ENCODE measurements at places on chromosomes 7 and 10.

- no peak for DNase-seq
Observed at GRCh38 chr7:105591522-105591921, 10.2 kb upstream of the EFCAB10 start.

- DNase-seq, result no peak
Observed at GRCh38 chr10:19133992-19134391, 85.4 kb downstream of the MALRD1 start.

GRCh38 chr10:118238573-118239235, 103.4 kb downstream of the FAM204A start:
- no peak for DNase-seq

DNA sequence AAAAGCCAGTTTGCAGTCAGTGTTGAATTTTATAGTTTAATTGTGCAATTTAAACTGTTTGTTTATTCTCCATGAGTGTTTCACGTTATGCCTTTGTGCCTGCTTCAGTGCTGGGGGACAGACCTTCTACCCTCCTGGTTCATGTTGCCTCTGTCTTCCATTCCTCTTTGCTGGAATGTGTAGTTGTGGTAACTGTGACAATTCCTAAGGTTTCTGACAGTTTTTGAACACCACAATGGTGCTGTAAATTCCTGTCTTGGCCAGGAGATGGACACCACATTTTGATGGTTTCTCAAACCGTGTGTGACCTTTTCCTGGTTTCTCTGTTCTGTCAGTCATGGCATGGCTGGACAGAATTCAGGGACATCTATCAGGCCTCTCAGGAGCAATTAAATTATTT, 201.7 kb downstream of the BICC1 start:
- no peak for DNase-seq

- no peak for DNase-seq
Observed at GRCh38 chr10:89151857-89152256, 55.3 kb downstream of the CH25H start.

DNA sequence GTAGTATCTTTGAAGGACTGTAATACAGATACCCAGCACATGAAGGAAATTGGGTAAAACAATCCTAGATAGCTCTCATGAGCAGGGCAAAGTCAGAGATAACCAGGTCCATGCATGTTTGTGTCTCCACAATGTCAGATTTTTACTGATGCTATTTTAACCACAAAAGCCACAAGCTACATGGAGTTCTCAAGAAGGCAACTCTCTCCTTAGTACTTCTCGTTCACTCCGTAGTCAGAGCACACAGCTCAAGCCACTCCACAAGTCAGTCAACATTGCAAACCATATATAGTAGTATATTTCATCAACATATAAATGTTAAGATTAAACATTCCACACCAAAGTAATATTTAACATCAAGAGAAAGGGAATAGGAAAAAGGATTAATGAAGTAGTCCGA, 98.0 kb upstream of the PIK3CG start:
- no peak for DNase-seq

DNA sequence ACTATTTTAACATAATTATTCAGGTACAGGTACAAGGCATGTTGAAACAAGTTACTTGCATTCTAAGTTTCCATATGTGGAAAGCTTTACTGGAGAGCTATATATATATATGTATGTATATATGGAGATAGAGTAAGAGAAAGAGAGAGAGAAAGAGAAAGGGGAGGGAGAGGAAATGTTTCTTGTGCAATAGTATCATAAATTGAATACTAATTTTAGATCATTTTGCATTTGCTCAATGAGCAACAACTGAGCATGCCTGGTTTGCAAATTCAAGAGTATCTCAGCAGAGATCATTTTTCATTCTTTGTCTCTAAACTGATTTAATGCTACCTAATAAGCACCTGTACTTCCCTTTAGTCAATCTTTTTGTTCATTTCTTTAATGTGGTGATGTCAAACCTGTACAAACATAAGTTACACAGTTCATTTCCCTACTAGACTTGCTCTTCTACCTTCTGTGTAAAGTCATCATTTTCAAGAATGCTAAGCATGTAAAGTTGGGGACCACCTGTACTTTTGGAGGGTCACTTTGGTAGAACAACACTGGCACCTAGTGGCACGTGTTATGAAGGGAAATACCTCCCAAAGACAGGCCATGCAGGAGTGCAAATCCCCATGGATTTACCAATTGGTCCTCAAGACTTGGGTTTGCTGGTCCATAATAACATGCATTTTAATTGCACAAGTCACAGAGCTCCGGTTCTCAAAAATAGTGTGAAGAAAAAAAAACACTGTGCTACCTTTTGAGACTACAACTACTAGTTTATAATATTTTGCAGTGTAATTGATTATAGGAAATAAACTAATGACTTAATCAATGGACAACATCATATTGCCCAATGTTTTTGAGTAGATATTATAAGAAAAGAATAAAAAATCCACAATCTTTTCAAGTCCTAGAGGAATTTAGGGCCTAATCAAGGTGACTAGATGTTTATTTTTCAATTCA, 431.2 kb upstream of the IGFBP3 start:
- no peak for DNase-seq

GRCh38 chr7:77731716-77732115, 35.5 kb downstream of the RSBN1L start:
- no peak for DNase-seq

- DNase-seq, result no peak
Observed at GRCh38 chr7:87119581-87119980, 32.7 kb upstream of the DMTF1 start.

- no peak for DNase-seq
Observed at GRCh38 chr10:36608251-36608650, 517.1 kb upstream of the ANKRD30A start.

DNA sequence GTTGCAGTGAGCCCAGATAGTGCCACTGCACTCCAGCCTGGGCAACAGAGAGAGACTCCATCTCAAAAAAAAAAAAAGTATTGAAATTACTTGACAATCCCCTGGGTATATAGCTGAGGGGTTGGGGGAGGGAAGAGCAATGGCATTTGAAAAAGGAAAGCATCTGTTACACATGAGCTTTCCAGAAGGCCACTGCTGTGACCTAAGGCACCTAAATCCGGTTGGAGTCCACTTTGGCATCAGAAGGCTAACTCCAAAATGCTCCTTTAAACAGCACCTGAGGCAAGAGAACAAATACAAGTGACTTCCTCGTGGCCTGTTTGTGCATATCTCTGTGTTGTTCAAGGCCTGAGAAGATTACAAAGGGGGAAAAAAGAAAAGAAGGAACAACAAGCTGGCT, 74.8 kb upstream of the PALS2 start:
- no peak for DNase-seq

DNA sequence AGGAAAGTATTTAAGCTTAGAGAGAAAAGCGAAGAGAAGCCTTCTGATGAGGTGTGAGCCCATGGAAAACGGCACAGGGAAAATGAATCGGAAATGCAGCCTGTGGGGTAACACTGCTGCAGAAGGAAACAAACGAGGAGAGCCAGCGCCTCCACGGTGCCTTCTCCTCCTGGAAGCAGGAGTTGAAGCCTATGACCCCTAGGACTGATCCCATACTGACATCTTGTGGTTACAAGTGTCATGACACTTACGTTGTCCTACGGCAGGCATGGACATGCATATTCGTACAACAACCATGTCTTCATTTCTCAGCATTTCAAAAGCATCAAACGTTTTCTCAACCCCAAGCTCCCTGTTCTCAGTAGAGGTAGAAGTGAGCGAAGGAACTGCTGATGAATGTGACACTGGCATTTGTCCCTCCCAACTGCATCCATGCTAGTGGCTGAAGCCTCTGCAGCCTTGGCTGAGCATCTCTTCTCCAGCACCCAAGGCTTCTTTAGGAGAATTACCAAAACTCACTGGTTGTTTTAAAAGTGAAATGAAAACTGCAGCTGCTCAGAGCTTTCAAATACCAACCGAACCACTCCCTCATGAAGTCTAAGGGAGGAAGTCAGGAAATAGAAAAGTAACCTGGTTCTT, 160.2 kb downstream of the JAZF1 start:
- DNase-seq, result peak; percentile 51

DNA sequence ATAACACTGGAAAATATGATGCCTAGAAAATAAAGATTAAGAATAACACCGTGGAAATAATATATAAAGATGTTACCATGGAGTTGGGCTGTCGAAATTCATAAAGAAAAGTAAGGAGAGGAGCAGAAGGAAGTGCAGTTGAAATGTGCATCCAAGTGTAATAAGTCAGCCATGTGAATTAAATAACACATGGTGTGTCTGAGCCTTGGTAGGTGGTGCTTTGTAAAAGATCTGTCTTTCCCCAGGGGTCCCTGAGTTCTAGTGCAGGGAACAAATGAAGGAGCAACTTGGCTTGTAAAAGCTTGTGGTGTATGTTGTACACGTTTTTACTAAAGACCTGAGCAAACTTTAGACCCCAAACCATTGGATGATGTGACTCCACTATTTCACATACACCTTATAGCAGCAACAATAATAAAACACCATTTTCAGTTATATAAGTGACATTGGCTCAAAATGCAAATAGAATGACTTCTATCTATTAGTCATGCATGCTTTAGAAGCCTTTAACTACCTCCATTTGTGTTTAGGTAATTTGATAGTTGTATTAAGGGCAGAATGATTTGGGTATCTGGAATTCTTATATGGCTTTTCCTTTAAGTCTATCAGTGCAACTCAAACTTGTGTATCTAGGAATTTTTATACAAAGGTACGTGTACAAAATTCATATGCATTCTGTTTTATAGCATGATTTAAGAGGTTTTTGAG, 11.3 kb downstream of the STARD3NL start:
- no peak for DNase-seq

GRCh38 chr10:61890430-61890829, 11.1 kb upstream of the ARID5B start:
- DNase-seq, result no peak

DNA sequence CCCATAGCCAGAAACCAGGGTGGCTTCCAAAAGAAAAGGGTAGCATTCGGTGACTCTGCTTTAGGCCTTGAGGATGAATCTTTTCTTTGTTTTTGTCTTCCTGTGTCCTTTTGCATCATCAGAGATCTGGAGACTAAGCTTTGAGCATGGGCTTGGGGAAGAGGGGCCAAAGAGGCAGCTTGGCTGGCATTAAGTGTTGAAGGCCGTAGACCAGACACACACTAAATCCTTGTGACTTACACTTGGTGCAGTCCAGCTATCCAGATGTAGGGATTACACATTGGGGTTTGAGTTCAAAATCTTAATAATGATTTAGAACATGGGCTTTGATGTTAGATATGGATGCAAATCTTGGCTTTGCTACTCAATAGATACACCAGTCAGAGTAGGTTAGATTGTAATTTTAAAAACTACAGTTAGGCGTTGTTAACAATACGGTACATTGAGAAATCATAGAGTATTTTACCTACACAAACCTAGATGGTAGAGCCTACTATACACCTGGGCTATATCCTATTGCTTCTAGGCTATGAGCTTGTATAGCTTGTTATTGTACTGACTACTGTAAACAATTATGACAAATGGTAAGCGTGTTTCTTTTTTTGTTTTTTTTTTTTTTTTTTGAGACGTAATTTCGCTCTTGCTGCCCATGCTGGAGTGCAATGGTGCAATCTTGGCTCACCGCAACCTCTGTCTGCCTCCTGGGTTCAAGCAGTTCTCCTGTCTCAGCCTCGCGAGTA, 3.5 kb downstream of the SEPTIN7 start:
- DNase-seq, result no peak

- DNase-seq, result no peak
Observed at GRCh38 chr10:119371704-119372663, 164.6 kb downstream of the GRK5 start.

- no peak for DNase-seq
Observed at GRCh38 chr10:89214566-89215165, 7.5 kb upstream of the CH25H start.

- DNase-seq, result no peak
Observed at GRCh38 chr7:88302486-88302885, 4.2 kb downstream of the STEAP4 start.

DNA sequence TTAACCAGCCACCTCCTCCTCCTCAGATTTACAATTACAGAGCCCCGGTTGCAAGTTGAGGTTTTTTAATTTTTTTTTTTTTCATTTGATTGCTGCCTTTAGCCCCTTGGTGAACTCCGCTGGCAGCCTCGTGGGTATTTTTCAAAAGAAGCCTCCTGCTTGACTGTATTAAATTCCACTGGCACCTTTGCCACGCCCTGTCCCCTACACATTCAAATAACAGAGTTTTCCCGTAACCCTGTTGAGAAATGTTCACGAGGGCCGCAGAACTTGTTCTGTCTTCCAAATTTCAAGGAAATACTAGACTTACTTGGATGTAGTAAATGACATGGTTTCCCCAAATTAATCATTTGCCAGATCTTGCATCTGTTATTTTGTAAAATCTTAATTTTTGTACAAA, 167.0 kb downstream of the ARID5B start:
- DNase-seq, result no peak

DNA sequence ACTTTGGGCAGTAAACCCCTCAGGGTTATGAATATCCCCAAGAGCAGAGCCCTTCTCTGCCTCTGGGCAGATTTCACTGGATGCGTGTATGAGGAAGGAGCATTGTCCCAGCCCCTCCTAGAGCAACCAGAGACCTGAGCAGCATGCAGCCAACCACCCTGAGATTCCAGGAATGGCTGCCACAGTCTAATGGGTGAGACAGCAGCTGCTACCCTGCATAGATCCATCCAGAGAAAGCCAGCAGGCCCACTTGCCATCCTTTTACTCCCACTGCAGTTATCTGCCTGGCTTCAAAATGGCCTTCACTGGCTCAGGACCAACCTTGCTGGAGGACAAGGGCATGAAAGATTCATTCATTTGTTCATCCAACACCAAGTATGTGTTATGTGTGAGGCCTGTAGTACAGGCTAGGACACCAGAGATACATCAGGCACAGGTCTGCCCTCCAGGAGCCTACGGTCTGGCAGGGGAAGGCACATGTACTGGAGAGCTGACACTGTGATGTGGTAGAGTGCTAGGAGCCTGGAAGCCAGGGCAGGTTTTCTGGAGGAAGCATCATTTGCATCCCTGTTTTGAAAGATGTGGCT, 26.2 kb upstream of the C10orf105 start:
- DNase-seq, result no peak

GRCh38 chr7:24898691-24899090, 81.3 kb downstream of the OSBPL3 start:
- no peak for DNase-seq

DNA sequence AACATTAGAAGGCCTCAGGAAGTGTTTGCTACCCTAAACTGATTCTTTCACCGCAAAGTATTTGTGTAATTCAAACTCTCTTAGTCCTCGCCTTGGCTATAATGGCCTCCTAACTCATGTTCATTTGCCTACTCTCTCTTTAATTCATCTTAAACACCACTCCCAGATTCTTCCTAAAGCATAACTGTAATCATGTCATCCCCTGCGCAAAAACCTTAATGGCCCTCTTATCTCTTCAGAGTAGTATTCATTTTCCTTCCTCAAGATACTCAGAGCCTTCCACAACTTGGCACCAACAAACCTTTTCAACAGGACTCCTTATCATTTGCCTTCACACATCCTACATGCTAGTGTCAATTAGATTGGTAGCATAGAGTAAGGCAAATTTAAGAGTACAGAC, 42.9 kb downstream of the CSTF2T start:
- no peak for DNase-seq

GRCh38 chr7:45597286-45597984, 23.3 kb downstream of the ADCY1 start:
- DNase-seq, result no peak
